Activated T-helper 17 cell treated with anti-CD3 and anti-CD28 coated beads, Interleukin-2, amount 50 U/mL, for 72 hours (primary cell): ENCODE measurements at places on chromosomes 5 and 9.
A peak's percentile ranks its signal among the peaks of the same experiment; 100 is the strongest.

DNA sequence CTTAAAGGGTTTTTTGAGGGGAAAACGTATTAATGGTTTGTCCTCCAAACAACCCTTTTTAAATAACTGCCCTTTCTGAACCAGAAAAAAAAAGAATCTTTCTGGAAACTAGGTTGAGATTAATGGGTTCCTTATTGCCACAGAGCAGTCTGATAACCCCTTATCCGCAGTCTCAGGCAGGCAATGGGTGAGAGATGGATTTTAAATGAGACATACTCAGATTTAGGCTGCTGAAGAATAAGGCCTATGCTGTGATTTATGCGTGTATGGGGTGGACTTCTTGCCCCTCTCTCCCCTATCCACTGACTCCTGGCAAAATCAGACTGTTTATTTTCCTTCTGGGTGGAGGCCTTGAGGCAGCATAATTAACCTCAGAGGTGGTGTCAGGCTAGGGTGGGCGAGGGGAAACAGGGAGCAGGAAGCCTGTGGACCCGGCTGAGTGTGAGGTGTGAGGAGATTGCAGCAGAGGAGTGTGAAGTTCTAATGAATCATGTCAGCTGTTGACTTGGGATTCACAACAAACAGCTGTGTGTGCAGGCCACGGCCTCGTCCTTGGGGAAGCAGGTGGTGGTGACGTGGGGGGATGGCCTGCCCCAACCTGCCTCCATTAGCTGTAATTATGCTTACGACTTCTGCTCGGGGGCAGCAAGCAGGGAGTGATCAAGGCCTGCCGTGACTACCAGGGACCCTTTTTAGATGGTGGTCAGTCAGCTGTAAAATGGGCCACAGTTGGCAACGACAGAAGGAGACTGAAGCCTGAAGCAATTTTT lies 196.4 kb downstream of the SEMA6A start:
- no peak for ATAC-seq

GRCh38 chr5:154196281-154196680 lies 5.7 kb downstream of the GALNT10 start:
- ATAC-seq: peak; percentile 4

DNA sequence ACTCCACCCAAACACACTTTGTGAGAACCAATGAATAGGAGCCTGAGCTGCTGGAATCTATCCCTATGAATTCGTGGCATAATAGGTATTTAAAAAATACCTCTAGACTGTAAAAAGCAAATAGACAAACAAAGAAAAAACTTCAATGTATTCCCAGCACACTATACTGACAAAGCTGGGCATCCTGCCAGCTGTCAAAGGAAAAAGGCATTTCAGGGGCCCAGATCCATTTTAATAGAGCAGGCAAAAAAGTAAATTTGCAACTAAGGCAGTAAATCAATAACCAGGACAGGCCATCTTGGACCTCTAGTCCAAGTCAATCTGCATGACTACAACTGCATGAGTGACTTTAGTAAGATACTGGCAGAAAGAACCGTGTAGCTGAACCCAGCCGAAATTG lies 25.6 kb upstream of the LARP1 start:
- ATAC-seq: no peak

DNA sequence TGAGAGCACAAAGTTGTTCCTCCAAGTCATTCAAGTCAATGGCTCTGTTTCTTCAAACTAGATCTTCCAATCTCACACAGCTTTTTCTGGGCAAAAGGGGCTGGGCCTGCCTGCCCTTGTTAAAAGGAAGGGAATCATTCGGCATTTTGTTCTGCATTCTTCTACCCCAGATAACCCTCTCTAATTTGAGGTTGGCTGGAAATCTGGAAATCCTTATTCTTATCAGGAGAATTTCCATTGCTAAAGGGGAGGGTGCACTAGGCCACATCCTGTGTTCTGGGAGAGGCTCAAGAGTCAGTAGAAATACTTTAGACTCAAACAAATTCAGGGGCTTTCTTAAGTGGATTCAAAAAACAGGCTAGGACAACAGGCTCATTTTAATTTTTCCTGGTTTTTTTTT lies 384.7 kb upstream of the ZNF462 start:
- no peak for ATAC-seq

DNA sequence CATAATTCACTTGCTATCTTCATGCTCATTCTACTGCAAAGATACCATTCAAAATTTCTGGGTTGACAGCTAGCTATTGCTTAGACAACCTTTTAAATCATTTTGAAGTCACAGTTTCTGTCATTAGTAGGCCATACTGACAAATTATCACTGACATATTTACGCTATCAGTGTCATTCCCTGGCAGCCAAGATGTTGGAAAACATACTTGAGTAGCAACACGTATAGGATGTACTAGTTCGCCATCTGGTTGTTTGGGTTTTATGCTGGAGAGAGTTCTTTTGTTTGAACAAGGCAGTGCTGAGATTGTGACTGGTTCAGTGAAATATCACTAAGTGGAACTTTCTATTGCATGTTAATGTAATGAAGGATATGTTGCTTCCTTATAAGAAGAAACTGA lies 621.9 kb downstream of the DTWD2 start:
- ATAC-seq: no peak

- ATAC-seq: no peak
Measured at GRCh38 chr5:68242743-68243142, 27.2 kb downstream of the PIK3R1 start.

GRCh38 chr9:91197232-91198181 lies 164.2 kb downstream of the AUH start:
- no peak for ATAC-seq

DNA sequence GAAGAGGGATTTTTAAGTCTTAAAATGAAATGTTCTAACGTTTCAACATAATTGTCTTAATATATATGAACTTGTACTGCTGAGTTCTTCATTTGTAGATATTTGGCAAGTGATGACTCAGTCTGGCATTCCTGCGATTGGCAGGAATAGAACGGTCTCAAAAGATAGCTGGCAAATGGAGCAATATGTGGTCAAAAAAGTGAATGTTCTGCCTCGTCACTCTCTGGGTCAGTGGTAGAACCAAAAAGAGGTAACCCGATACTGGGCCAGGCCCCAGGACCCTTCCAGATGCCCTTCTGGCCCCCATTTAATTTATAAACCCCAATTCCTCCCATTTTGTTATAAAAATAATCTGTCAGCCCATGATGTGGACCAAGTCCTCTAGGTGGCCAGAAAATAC lies 39.2 kb downstream of the ZNF366 start:
- ATAC-seq: no peak

- no peak for ATAC-seq
Measured at GRCh38 chr5:59712836-59713497, 180.6 kb downstream of the PDE4D start.

- ATAC-seq: no peak
Measured at GRCh38 chr5:154708846-154709245, 46.3 kb upstream of the LARP1 start.

GRCh38 chr9:36779582-36779981 lies 206.9 kb downstream of the MELK start:
- ATAC-seq: no peak

DNA sequence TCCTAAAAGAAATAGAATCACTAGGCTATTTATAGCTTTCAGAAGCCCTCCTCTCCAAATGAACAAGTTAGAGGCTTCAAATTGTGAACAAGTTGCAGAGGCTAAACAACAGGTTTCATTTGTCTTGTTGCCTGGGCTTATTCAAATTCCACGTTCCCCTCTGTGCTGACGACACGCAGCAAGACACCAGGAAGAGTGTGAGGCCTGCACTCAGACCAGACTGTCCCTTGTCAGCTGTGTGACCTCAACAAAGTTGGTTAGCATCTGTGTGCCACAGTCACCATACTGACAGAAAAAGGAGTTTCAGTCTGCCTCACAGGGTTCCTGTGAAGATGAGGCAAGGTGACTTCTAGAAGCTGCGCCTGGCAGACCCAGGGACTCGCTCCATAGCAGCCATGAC lies 22.1 kb upstream of the GABBR2 start:
- no peak for ATAC-seq

GRCh38 chr5:173969167-173970049 lies 19.6 kb upstream of the C5orf47 start:
- no peak for ATAC-seq

DNA sequence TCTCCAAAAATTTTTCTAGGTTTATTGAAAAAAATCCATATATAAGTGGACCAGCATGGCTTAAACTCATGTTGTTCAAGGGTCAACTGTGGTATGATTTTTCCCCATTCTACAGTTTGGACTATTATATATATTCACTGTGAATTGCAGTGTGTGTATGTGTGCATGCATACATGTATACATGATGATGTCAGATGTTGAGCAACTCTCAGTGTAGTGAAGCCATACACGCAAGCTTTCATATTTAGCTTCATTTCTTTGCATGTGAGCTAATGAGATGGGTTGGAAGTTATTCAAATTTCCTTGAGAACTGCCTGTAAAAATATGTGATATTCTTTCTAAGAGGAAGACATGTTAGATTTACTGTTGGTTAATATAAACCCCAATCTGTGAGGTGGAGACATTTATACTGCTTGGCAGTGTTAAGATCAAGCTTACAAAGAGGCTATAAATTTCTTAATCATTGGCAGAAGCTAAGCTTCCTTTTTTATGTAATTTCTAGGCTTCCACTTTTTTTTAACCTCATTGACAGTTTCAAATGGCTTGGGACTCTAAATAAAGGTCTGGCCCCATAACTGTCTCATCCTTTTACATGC lies 134.8 kb downstream of the GABRG2 start:
- no peak for ATAC-seq
